GM13976 (cell line): ENCODE measurements at places on chromosomes 6 and 20.

GRCh38 chr6:56096541-56096940, 150.8 kb downstream of the COL21A1 start:
- DNase-seq, result no peak

- no peak for DNase-seq
Observed at GRCh38 chr6:14212020-14212419, 94.4 kb downstream of the CD83 start.

- no peak for DNase-seq
Observed at GRCh38 chr6:25435416-25435985, 156.3 kb downstream of the CARMIL1 start.

DNA sequence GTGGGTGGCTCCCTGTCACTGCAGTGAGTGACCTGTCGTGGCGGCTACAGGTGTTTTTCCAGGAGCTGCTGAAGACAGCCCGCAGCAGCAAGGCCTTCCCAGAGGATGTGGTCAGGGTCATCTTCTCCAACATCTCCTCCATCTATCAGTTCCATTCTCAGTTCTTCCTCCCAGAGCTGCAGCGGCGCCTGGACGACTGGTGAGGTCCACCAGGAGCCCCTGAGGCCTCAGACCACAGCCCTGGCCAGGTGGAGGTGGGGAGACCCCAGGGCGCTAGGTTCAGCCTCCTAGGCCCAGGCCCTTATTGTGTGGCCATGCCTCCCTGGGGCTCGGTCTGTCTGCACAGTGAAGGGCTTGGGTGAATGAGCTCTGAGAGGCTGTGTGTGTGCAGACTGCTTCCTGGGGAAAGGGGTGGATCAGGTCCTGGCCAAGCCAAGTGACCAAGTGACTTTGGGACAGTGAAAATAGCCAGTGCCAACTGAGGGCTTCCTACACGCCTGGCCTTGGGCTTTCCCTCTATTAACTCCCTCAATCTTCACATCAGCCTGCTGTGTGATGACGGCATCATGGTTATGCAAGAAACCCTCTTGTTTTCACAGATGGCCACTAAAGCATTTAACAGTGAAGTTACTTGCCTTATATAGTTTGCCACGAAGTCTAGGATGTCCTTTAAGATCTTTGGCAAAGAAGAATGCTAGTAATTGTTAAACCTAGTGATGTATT, 6.4 kb downstream of the FGD2 start:
- DNase-seq, result no peak

DNA sequence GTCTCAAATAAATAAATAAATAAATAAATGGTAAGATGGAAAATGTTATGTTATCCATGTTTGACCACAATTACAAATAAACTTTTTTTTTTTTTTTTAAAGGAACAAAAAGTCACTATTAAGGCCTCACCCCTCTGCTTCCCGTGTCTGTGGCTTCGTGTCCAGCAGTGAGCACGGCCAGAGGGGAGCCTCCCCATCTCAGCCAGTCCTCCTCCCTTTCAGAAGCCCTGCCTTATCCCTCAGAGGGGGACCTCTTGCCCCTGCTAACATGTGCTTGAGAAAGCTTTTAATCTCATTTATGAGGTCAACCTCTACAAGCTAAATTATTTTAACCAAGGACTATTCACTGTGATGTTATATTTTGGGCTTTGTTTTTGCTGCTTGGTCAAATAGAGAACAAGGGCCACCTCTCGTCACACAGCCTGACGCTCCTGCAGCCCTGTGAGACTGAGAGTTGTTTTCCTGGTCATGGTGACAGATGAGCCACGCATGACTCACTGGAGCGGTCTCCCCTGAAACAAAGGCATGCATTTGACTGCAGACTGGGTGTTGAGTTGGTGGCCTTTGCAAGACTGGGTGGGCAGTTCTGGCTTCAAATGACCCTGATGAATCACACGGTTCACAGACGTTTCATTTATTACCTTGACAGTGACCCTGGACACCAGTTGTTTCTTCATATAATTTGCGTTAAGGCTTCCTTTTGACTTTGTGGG, 131.8 kb downstream of the TIAM2 start:
- peak; percentile 42 for DNase-seq

- DNase-seq, result no peak
Observed at GRCh38 chr20:10076126-10077080, 41.6 kb downstream of the ANKEF1 start.

GRCh38 chr6:14918200-14918907, 327.5 kb upstream of the JARID2 start:
- no peak for DNase-seq

- no peak for DNase-seq
Observed at GRCh38 chr6:121584586-121585369, 149.3 kb downstream of the GJA1 start.

DNA sequence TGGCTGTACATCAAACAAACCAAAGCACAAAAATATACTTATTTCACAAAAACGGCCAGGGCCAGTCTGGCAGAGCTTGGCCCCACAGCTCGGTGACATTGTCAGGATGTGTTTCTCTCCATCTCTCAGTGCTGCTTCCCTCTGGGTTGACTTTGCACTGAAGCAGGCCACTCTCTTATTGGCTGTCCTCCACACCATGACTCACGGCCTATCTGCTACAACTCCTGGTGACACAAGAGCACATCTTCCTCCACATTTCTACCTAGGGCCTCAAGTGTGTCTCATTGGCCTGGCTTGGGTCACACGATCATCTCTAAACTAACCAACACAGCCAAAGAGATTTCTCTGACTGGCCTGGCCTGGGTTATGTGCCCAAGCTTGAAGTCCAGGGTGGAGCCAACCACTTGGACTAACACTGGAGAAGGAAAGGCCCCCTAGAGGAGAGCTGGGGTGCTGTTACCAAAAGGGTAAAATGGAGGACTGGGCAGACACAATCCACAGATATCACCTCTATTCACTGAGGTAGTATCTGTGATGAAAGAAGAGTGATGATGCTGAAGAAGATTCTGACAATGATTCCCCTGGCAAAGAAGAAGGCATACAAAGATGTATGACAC, 159.8 kb upstream of the TSHZ2 start:
- no peak for DNase-seq

DNA sequence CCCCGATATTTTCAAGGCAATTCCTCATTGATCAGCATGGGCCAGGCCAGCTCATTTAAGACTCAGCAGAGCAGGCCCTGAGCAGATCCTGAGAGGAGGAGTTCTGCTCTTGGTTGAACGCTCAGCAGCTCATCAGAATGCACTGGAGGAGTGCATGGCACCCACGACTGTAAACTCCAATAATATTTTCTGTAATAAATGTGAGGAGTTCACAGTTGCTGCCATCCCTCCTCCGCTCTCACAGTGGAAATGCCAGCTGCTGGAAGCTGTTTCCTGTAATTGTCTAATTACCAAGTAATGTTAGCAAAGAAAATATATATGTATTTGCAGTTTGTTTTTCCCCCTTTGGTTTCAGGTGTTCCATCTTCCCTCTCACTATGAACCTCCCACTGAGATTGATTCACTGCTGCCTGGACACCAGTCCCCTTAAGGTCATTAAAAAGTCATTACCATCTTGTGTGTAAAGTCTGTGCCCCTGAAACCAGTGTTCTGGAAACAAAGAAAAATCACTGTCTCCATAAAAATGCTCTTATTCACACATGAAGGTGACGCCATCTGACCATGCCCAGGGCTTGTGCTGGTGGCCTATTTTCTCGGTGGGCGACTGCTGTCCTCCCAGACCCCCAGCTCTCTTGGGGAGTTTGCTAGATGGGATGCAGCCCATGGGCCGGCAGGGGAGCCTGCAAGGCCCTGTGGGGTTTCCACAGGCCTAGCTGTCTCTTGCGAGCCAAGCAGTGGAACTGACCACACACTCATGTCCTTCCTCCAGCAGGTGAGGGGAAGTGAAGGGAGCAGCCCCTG, 374.2 kb downstream of the ZFAND3 start:
- DNase-seq, result no peak

- DNase-seq, result no peak
Observed at GRCh38 chr6:17881085-17881858, 106.2 kb downstream of the KIF13A start.

GRCh38 chr6:159616456-159616855, 76.6 kb downstream of the SOD2 start:
- no peak for DNase-seq

- DNase-seq, result no peak
Observed at GRCh38 chr6:4660377-4661321, 115.6 kb upstream of the CDYL start.

- DNase-seq, result no peak
Observed at GRCh38 chr6:68194846-68195478, 440.1 kb upstream of the ADGRB3 start.

DNA sequence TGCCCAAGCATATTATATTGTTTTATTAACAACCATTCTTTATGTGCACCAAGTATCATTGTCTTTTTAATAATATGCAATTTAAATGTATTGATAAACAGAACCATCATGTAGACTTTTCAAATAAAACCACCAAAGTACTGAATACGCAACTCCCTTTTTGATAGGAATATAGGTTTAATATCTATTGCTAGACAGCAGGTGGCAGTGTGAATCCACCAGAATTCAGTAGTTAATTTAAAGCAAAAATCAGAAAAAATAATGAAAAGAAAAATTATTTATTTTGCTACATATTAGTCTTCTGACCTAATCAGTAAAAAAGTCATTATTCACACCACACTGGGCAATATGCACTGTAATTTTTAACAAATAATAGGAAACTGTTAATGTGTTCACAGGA, 143.7 kb downstream of the KLHL32 start:
- DNase-seq, result no peak

- DNase-seq, result no peak
Observed at GRCh38 chr6:68189217-68189815, 445.8 kb upstream of the ADGRB3 start.

- no peak for DNase-seq
Observed at GRCh38 chr6:53399027-53399344, 50.2 kb upstream of the ELOVL5 start.

GRCh38 chr6:113539623-113540022, 317.5 kb upstream of the MARCKS start:
- DNase-seq, result no peak

DNA sequence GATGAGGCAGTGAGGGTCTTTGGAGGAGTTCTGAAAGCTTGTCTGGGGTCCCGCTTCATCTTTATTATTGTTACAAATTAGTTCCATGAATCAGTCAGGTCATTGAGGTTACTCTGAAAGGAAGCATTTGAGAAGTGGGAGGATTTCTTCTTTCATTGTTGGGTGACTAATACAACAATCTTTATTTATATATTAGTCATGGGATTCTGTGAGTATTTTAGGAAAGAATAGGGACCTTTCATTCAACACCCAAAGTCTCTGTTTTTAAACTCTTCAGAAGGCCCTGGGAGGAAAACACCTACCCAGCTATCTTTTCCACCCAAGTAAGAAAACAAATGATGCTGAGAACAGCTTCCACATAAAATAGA, 98.3 kb downstream of the SOD2 start:
- no peak for DNase-seq

GRCh38 chr20:24991897-24992486, 559 bp downstream of the APMAP start:
- DNase-seq, result no peak

GRCh38 chr6:107698146-107698545, 126.0 kb downstream of the SCML4 start:
- DNase-seq, result no peak

DNA sequence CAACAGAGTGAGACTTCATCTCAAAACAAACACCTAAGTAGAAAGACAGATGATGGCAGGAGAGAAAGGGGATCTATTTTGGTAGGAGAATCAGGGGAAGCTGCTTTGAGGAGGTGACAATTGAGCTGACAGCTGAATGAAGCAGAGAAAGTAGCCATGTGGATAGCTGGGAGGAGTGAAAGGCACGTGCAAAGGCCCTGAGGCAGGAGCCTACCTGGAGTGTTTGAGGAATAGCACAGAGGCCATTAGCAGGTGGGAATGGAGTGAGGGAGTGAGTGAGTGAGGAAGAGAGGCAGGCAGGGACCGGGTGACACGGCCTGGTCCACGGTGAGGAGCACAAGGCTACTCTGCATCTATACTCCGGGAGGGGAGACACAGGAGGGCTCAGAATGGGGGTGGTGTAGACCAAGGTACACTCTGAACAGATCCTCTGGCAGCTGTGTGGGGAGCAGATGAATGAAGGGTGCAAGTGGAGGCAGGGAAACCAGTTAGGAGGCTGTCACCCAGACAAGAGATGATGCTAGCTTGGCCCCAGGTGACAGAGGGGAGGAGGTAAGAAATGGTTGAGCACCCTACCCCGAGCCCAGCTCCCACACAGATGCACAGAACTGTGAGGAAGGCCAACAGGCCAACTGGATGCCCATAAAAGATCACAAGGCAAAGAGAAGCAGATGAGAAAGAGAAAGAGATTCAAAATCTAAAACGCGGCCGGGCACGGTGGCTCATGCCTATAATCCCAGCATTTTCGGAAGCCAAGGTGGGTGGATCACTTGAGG, 43.6 kb downstream of the NFATC2 start:
- no peak for DNase-seq

GRCh38 chr6:31180500-31180899, 10.0 kb upstream of the POU5F1 start:
- DNase-seq, result peak; percentile 62

GRCh38 chr6:101926149-101926925, 532.8 kb downstream of the GRIK2 start:
- DNase-seq, result no peak

DNA sequence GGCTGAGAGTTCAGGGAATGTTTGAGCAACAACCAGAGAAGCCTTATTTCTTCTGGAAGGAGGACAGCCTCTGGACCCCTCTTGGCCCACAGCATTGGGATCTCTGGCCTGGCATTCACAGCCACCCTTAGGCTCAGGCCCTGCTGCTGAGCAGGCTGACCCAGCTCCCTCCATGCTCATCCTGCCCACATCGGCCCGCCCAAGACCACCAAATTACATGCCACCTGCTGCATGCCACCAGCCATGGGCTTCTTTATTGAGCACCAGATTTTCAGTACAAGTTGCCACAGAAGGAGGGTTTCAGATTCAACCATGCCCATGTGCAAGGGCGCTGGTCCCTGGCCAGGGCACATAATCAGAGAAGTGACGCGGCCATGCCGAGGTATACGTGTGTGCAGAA, 32.2 kb downstream of the ADA start:
- no peak for DNase-seq
